Urothelium cell line (cell line): ENCODE measurements at places on chromosomes 13 and 19.

- DNase-seq, result no peak
Observed at GRCh38 chr19:2428321-2428690, 920 bp upstream of the TIMM13 start.

DNA sequence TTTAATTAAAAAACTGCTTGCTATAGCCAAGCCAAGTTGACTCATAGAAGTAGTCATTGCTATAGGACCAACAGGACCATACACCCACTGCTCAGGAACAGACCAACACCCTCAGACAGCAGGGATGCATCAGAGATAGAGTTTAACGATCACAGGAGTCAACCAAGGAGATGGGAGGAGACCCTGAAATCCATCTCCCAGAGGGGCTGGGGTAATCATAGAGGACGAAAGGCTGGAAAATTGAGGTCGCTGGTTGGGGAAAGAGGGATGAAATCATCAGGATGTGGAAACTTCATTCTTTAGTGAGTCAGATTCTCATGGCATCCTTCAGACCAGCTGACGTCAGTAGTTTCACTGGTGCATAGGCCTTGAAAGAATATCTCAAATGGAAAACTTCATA lies 160.4 kb upstream of the GPC6 start:
- peak; percentile 6 for DNase-seq

GRCh38 chr13:28475916-28476725 lies 18.8 kb downstream of the FLT1 start:
- peak; percentile 15 for DNase-seq

DNA sequence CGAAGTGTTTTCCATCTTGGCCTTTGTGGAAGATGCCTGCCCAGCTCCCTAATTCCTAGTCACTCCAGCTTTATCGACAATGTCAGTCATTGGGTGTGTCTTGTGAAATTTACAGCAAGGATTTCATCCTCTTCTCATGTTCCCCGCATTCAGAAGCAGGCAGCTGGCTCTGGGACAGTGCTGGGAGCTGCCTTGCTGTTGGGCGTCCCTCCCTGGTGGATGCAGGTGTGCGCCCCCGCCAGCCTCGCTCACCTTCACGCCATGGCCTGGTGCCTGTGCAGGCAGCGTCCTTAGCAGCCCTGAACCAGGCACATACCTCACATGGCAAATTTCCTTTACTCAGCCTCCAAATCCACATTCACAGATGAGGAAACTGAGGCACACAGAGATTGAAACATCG lies 39.7 kb upstream of the TFDP1 start:
- DNase-seq, result no peak

GRCh38 chr13:20964904-20965303 lies 62.4 kb upstream of the XPO4 start:
- no peak for DNase-seq

DNA sequence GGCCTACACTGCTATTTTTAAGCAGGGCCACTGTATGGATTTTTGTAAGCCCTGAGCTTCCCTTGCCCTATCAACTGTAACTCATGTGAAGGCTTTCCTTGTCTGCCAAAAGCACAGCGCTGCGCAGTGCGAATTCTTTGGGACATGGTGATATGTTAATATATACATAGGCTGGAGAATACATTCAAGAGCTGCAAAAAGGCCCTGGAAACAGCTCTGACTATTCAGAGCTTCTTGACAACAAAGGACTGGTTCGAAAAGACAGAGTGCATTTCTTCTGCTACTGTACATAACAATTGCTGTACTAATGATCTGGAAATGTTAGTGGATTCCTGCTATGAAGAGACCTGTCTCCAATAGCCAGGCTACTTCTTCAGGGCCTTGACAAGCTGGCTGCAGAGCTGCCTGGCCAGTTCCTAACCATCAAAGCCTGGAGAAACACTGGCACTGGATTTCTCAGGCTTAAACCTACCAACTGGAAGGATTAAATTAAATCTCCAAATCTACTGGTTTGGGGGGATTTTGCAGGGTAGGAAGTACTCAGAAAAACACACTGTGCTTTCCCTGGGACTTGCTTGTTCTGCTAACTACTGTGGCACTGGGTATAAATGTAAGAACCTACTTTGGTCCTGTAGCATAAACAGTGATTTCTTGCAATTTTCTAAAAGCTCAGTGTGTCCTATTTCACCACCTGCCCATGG lies 246.9 kb downstream of the DNAJC15 start:
- DNase-seq, result no peak
